ENCODE measurements at places on chromosomes 7 and 10. TPM values are rescaled to one million over a fixed set of nuclear protein-coding genes. Genes with fewer than 3 reads are reported as not detected.
A peak's percentile ranks its signal among the peaks of the same experiment; 100 is the strongest.

DNA sequence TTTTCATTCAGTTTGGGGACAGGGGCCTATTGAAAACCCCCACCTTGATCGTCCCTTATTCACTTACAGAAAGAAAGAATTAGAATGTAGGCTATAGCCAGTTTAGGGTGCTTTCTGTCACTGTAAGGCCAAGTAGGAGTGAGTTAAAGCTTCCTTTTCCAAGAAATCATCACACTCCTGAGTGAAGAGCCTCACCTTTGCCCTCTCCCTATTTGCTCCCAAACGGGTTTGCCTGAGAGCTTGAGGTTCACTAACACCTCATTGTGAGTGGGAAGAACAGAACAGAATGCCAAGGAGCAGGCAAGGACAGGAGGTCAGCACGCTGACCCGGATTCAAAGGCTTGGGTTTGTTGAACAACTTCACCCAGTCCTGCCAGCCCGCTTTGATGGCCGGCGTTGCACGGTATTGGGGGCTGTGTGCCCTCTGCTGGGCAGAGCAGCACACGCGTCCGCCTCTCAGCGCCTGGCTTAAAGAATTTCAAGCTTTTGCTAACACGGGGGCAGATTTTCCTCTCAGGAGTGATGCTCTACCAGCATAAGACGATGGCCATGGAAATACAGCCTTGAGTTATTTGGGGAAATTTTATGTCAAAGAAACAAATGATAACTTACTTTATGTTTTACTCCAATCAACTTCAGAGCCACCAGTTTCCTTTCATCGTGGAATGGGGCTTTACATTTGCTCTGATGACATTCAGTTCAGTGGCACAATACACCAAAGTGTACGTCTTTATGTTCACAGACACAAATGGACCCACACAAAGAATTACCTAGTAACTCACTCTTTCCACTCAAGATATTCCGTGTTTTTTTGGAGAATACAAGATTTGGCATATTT is 470.0 kb downstream of the SUGCT start:
- peak; percentile 85 for DNase-seq

The ZNHIT1 gene
- 50.4 TPM for total RNA-seq

- no peak for DNase-seq
These were observed 109.6 kb downstream of the GPR37 start for GRCh38 chr7:124655990-124656389.

DNA sequence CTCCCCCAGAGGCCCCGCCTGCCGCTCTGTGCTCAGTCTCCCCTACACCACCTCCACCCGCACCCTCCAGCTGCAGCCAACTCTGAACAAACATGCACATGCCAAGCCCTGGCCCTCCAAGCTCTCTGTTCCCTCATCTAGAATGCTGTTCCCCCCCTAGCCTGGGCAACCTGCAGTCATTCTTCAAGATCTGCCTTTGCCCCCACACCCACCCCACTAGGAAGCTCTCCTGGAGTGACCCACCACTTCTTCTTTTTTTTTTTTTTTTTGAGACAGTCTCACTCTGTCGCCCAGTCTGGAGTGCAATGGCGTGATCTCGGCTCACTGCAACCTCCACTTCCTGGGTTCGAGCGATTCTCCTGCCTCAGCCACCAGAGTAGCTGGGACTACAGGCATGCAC is 13.7 kb downstream of the MYL10 start:
- no peak for DNase-seq

- DNase-seq = no peak
These were observed 117.8 kb downstream of the TES start for GRCh38 chr7:116328161-116328560.

DNA sequence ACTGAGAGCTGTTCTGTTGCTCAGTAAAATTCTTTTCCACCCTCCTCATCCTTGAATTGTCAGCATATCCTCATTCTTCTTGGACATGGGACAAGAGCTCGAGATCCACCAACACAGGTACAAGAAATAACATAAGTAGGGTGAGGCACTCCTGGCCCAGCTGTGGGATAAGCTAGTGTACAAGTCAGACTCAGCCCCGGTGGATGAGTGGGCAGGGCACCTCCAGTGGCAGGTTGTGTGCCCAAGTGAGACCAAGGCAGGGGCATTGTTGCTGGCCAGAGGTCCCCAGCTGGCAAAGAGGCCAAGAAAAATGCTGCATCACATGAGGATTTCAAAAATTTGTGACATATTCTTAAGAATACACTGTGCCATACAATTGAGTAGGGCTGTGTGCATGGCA is 402.0 kb upstream of the ZWINT start:
- DNase-seq = peak; percentile 62

DNA sequence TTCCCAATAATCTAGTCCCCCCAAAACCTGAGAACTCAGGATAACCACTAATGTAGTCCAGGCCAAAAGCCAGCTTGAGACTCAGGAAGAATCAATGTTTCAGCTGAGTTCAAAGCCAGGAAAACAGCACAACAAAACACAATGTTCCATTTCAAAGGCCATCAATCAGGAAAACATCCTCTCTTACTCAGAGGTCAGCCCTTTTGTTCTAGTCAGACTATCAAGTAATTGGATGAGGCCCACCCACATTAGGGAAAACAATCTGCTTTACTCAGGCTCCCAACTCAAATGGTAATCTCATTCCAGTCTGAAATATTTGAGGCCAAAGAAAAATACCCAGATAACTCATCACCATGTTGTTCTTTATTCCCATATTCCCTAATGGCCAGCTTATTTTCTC is 152.2 kb downstream of the SDHAF3 start:
- DNase-seq = no peak

The ERCC6 gene
- total RNA-seq = 17.0 TPM

The BNIP3 gene
- 20.1 TPM for total RNA-seq

GRCh38 chr7:46525876-46526275 is 604.8 kb upstream of the IGFBP3 start:
- DNase-seq = no peak

The STAMBPL1 gene
- total RNA-seq = 4.4 TPM

DNA sequence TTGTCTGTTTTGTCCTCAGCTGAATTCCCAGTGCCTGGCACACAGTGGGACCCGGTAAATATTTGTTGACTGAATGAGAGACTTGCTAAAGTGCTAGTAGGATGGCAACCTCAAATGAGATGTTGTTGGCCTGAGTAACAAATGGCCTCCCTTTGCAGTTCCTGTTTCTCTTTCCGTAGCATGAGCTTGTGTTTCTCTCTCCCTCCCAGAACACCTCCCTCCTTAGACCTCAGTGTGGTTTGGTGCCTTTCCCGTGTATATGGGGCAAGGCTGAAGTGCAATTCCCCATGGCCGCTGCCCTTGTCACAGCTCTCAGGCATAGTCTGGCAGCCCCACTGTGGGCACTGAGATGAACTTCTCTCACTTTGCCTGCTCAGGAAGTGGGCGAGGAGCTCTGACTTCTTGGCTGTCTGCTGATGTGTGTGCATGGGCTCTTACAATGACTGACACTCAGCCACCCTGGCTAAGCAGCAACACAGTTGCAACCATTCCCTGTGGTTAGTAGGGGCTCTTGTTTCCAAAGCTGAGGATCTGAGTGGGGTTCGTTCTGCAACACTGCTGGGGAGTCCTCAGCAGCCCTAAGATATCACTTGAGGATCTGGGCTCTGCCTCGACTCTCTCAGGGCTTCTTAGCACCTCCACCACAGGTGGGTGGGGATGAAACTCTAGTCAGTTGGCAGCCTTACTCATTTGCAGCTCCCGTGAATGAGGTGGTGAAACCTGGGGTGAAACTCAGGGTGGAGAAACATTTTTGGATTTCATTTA is 136.1 kb downstream of the ICA1 start:
- no peak for DNase-seq

The CHST15 gene
- total RNA-seq = 25.8 TPM

The AMPH gene
- total RNA-seq = 10.0 TPM

- no peak for DNase-seq
These were observed 2.0 kb upstream of the TM9SF3 start for GRCh38 chr10:96588616-96589419.

- DNase-seq = no peak
These were observed 9.5 kb downstream of the HIPK2 start for GRCh38 chr7:139768249-139768824.

GRCh38 chr7:146319629-146320028 is 203.0 kb downstream of the CNTNAP2 start:
- no peak for DNase-seq

GRCh38 chr10:78205457-78206016 is 171.9 kb downstream of the RPS24 start:
- DNase-seq = peak; percentile 37

GRCh38 chr7:54769203-54769602 is 10.2 kb upstream of the SEC61G start:
- DNase-seq = no peak

DNA sequence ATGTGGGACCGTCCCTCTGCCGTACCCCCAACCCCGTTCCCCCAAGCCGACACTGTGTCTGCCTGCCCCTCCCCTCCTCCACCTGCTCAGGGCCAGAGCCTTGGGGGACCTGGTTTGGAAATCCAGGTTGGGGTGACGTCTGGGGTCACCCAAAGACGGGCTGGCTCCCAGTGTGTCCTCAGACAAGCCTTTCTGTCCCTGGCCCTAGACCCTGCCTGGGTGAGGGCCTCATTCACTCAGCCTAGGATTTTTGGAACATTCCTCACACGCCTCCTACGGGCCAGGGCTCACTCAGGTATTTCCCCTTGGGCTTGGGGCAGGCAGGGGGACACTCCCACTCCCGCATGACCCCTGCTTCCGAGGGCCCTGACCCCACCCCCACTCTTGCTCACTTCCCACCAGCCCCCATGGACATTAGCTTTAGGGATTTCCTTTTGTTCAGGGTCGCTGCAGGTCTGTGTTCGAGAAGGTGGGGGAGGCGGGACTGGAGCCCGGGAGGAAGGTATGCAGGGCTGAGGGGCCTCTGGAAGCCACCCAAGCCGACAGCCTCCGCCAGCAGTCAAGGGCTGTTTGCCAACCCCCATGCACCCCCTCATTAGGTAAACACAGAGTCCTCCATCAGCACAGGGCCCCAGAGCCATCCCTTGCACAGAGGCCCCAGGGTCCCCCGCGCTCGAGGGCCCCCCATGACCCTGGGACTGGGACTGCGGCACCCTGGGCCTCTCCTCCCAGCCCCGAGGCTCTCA is 35.1 kb downstream of the PDGFA start:
- DNase-seq = peak; percentile 38

DNA sequence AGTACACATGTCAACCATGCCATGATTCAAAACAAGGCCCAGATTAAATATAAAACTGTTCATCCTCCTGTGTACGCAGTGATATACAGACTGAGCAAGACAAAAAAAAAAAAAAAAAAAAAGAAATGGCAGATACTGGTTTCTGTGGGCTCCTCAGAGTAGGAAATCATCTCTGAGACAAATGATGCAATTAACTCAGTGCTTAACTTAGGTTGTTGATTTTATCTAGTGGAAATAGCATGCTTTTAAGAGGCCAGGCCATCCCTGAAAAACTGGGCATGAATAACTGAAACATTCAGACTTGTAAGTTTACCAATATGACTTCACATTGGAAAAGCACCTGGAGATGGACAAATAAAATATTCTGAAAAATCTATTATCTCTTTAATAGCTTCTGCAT is 69.0 kb downstream of the DKK1 start:
- no peak for DNase-seq

All from posterior vena cava (tissue), 2 donors.